ENCODE measurements at places on chromosomes 6 and 20.

DNA sequence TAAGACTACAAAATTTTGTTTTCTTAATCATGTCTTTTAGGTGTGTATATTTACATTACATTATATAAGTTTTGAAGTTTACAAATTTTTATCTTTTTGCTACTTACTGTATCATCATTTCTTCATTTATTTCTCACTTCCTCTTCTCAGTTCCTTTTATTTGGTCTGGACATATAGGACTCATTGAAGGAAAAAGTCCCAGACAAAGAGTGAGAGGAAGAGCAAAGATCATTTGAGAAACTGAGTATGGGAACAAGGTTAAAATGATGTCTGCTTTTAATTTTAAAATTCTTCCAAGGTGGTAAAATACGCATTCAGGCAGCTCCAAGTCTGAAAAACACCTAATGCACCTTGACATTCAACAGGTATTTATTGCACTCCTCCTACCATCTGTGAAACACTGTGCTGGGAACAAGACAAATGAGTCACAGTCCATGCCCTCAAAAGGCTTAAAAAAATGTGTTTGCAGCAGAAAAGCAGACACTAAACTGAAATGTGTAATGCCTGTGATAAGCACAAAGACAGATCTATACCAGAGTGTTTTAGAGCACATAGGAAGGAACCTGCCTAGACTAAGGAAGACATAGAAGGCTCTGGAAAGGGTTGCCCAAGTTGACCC is 63.2 kb downstream of the PKIB start:
- no peak for DNase-seq

DNA sequence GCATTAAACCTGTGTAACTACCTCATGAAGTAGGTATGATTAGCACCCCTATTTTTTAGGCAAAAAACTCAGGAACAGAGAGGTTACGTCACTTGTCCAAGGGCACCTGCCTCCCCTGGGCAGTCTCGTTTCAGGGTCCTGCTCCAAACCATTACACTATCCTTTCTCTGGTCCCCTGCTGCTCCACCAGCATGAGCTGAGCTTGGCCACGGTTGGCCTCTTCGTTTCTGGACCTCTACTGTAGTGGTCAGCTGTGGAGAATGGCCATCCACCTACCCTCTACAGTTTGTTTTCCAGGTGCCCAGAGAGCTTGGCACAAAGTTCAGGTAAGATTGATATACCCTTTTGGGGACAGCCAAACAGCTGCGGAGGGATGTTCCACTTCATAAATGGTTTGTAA is 16.8 kb downstream of the COX4I2 start:
- DNase-seq = no peak

- DNase-seq = peak; percentile 82
Observed at GRCh38 chr6:56902641-56903464, 52.1 kb upstream of the BEND6 start.

DNA sequence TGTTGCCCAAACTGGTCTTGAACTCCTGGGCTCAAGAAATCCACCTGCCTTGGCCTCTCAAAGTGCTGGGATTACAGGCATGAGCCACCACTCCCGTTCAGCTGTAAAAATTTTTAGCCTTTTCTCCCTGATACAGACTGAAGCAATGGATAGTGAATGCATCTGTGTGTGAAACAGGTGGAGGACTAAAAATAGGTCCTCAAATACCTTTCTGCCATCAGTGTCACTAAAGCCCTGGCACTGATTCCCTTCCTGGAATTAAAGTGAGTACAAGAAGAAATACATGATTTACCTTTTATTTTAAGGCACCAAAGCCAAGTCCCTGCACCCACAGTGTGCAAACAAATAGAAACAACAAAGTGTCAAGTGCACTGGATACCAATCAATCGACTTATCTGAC is 25.1 kb downstream of the TULP4 start:
- DNase-seq = no peak

DNA sequence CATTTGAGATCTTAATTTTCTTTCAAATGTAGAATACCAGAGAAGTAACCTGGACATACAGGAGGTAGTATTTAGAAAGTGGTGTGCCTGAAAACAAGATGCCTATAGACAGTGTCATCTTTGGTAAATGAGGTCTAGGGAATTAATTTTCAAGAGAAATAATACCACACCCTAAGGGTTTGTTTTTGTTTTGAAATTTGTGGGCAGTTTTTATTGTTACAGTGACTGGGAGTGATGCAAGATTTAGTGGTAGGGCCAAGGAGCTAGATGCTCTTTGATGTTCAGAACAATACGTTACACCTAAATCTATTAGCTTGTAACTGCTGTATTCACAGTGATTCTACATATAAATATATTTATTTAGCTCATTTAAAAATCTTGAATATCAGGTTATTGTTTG is 856.5 kb upstream of the MAP3K7 start:
- no peak for DNase-seq

GRCh38 chr6:87623248-87623647 is 33.3 kb downstream of the ORC3 start:
- peak; percentile 67 for DNase-seq

- no peak for DNase-seq
Observed at GRCh38 chr20:58208944-58209343, 19.5 kb downstream of the ANKRD60 start.

GRCh38 chr6:71351190-71351589 is 62.6 kb downstream of the OGFRL1 start:
- no peak for DNase-seq

DNA sequence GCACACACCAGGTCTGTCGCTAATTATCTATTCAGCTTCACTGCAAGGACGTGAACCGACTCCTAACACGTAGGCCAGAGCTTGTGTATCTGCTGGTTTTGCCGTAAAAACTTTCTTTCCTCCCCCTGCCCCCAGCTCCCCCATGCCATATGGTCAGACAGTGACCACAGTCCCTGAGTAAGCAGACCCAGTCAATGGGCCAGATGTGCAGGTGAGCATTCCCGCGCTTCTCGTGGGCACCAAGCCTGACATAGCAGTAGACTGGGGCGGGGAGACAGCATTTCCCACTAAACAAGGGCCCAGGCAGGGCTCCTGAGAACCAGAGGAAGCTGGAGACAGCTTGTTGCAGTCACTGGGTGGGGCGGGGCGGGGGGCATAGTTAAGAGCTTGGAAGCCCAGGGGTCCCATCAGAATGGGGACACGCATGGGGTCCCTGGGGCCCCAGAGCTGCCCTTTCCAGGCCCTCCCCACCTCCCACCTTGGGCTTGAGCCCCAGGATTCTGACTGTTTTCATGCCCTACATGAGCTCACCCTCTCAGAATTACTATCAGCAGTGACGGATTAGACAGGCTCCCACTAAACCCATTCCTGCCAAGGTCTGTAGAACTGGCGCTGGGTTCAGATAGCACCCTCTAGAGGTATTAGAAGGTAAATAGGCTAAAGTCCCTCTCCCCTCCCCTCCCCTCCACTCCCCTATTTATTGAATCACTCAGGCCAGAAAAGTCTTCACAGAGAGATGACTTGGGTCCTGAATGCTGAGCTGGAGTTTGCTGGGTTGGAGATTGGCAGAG is 51.8 kb downstream of the CDH26 start:
- no peak for DNase-seq

GRCh38 chr6:150627585-150628025 is 27.9 kb downstream of the PLEKHG1 start:
- peak; percentile 61 for DNase-seq

DNA sequence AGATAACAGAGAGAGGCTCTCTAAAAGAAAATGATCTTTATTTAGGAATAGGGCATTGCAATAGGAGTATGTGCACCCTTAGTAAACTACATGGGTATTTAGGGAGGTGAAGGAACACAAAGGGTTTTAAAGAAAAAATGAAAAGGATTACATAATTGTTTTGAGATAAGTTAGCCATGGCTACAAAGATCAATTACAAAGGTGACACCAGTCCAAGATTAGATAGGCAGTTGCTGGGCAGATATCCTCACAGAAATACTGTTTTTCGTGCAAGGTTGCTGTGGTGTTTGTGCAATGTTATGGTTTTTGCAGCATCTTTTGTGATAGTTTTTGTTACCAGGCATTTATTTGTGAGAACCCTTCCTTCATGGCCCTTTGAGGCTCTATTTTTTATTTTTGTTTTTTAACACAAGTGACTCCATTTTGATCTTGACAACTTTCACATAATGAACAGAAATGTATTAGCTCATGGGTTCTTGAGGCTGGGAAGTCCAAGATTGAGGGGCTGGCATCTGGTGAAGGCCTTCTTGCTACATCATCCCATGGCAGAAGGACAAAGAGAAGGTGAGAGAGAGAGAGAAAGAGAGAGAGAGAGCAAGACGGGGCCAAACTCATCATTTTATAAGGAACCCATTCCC is 5.6 kb upstream of the CCNC start:
- DNase-seq = no peak

GRCh38 chr6:74979065-74979766 is 226.6 kb downstream of the COL12A1 start:
- DNase-seq = no peak

GRCh38 chr20:33410081-33410742 is 8.9 kb upstream of the CDK5RAP1 start:
- DNase-seq = no peak

GRCh38 chr6:36958775-36959554 is 4.4 kb downstream of the PI16 start:
- no peak for DNase-seq

- peak; percentile 97 for DNase-seq
Observed at GRCh38 chr6:26103770-26104456, 16.7 kb downstream of the HFE start.

DNA sequence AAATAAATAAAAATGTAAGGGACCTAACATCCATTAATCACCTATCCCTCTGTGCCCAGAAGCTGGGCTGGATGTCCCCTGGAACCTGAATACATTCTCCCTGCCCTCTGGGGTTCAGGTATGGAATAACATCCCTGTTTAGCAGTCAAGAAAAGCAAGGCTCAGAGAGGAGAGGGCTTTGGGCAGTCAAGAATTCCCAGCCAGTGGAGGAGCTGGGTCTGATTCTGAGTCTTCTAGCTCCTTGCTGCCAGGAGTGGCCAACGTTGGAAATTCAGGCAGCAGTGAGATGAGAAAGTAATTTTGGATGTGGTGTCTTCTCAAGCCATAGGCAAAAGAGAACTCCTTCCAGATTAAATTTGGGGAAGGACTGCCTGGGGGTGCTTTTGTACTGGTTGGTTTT is 42.6 kb upstream of the ZNFX1 start:
- peak; percentile 58 for DNase-seq

DNA sequence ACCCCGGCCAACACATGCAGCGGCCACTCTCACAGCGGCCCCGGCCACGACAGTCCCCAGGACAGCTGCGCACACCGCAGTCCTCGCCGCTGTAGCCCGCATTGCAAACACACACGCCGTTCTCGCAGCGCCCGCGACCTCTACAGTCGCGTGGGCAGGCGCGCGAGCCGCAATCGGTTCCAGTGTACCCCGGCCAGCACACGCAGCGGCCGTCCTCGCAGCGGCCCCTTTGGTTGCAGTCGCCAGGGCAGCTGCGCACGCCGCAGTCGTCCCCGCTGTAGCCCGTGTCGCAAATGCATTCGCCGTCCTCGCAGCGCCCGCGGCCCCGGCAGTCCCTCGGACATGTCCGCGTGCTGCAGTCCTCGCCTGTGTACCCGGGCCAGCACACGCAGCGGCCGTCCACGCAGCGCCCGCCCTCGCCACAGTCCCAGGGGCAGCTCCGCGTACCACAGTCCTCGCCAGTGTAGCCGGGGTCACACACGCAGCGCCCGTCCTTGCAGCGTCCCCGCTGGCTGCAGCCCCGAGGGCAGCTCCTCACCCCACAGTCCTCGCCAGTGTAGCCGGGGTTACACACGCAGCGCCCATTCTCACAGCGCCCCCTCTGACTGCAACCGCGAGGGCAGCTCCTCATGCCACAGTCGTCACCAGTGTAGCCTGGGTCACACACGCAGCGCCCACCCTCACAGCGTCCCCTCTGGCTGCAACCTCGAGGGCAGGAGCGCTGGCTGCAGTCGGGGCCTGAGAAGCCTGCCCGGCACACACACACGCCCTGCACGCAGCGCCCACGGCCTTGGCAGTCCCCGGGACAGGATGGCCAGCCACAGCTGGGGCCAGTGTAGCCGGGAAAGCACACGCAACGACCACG is 12.5 kb downstream of the TNXB start:
- DNase-seq = no peak

- DNase-seq = no peak
Observed at GRCh38 chr6:79239536-79240168, 5.2 kb upstream of the HMGN3 start.

GRCh38 chr6:40804905-40805304 is 217.7 kb upstream of the LRFN2 start:
- DNase-seq = no peak

DNA sequence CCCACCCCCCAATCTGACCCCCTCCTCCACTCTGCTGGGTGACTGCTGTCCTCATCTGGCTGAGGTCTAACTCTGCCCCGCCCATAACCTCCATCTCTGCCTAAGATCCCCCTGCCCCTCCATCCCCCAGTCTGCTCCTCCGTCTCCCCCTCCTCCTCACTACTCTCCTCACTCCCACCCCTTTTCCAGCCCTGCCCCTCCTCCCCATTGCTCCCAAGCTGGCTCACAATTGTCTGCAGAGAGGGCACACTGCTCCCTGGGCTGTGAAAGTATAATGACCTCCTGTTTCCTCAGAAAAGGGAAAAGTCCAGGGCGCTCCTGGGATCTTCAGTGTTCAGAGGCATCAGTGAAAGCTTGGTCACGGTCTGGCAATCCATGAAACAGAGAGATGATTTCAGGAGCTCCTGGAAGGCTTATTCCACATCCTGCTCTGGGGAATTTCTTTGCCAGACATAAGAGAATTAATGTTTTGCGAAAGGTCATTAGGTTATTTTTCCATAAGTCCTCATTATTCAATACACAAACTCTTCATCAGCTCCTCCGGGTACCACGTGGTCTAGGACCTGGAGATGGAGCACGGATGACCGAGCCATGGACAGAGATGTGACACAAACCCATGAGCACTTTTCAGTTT is 21.5 kb downstream of the CST5 start:
- no peak for DNase-seq

DNA sequence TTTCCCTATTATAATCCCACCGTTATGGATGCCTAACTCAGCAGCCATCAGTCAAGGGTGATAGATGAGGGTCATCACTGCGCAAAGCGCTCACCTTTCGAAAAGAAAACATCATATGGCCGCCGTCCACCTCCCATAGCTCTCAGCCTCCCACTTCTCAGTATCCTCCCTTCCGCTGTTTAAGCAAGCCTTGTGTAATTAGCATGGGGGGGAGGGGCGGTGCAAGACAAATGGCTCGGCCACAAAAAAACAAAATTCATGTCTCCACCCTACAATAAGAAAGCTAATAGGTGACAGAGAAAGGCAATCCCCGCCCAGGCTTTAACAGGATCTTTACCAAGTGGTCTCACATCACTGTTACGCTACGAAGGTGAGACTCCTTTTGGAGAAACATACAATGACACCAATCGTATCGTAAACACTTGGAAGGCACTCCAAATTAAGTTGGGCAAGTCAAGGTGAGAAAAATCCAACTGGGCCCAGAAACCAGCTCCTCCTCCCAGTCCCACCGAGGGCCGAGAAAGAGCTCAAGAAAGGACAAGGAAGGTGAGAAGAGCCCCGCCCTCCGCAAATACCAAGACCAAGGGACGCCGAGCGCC is 645 bp downstream of the DDX39B start:
- peak; percentile 75 for DNase-seq
